ENCODE measurements at places on chromosomes 1 and 21.

DNA sequence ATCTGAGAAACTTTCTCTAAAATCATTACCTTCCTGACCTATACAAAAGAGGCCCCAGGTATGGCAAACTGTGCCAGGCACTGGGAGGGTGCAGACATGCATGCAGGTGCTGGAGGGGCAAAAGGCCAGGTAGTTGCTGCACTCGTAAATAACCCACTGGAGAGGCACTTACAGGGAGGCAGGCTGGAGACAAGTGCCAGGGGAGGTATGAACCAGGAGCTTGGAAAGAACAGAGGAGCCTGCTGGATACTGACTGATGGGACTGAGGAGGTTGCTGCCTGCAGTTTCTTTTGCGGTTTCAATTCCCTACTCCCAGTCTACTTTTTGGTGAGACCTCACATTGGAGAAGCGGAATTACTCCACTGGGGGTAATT is 113.9 kb downstream of the DSCAM start:
- no peak for DNase-seq

DNA sequence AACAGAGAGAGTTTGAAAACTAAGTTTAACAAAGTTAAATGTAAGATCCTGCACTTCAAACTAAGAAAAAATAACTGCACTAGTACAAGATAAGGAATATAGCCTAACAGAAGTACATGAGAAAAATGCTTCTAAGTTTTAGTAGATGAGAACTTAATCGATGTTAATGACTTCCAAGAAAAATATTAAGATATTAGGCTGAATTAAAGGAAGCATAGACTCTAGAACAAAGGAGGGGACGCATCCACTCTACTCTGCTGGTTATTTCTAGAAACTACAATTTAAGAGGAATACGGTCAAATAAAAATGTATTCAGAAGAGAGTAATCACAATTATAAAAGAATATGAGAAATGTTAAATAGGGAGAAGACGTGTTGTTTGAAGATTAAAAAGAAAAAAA is 46.3 kb upstream of the SLC16A1 start:
- DNase-seq: no peak

- DNase-seq: no peak
Observed at GRCh38 chr1:115069659-115070308, 19.5 kb downstream of the TSPAN2 start.

DNA sequence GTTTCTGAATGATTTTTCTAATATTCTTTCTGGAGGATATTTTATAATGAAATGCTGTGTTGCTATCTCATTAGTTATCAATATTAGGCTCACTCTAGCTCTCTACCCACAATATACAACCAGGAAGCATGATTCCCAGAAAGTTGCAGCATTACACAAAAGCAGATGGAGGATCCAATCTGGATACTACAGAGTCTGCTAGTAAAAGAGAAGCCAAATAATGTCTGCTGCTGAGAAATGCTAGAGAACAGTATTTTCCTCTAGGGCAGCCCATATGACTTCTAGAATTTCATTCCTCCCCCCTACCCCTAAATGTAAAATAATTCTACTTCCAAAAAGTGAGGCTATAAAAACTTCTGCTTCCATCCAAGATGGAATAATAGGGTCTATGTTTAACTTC is 239.8 kb downstream of the ZNF648 start:
- no peak for DNase-seq

- no peak for DNase-seq
Observed at GRCh38 chr1:245583081-245583480, 428.3 kb downstream of the KIF26B start.

- DNase-seq: no peak
Observed at GRCh38 chr1:167186771-167187170, 33.9 kb upstream of the POU2F1 start.

DNA sequence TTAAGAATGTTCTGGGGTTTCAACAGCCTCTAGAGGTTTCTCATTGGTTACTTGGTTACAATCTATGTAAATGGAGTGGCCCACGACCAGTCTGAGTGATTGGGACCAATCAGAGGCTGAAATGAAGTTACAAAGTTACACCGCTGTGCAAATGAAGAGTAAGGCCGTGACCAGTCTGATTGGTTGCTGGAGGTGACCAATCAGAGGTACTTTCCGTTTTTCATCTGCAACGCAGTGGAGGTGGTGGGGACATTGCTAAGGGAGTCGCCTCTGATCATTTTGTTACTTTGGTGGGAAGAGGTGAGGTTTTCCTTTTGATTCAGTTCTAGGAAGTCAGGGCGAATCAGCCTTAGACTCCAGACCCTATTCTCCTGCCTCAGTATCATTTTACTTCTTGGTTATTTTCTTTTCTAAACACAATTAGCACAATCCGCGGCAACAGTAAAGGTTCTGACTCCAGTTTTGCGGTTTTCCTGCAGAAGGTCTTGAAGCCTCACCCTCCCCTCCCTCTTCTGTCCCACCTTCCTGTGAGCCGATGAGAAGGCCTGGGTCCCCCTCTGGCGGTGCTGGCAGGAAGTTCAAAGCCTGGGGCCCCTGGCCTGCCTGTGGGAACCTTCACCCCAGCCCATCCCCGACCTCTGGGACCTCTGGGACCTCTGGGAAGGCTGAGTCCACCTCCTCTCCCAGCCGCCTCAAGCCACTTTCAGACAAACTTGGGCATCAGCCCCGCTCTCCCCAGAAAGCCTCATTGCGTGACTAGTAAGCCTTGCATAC is 38.7 kb upstream of the TTC34 start:
- DNase-seq: no peak

GRCh38 chr1:246647513-246647912 is 76.7 kb upstream of the SCCPDH start:
- DNase-seq: no peak

DNA sequence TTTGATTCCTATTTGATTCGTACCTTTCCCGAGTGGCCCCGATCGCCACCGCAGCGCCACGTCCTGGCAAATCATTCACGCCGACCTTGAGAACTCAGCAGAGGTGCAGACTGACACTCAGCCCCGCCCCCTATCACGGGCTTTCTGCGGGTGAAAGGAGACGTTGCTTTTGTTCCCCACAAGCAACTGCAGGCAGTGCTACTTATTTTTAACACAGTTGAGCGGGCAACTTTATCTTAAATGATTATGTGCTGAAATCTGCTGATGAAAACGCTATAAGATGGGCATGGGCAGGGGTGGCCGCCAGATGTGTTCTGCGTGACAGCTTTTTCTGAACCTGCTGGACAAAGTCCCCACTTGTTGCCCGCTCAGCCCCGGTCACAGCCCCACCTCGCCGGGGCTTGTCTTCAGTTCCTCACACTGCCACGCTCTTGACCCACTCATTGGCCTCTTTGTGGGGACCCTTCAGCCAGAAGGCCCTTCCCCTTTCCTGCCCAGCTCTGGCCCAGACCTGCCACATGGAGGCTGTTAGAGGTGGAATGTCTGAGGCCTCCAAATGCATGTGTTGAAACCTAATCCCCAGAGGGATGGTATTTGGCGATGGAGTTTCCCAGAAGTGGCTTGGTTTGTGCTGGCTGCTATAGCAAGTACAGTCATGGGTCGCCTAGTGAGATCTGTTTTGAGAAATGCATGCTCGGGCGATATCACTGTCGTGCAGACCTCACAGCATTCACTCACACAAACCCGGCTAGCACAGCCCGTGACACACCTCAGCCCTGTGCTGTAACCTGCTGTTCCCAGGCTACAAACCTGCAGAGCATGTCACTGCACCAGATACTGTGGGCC is 15.7 kb upstream of the PDXK start:
- DNase-seq: no peak

DNA sequence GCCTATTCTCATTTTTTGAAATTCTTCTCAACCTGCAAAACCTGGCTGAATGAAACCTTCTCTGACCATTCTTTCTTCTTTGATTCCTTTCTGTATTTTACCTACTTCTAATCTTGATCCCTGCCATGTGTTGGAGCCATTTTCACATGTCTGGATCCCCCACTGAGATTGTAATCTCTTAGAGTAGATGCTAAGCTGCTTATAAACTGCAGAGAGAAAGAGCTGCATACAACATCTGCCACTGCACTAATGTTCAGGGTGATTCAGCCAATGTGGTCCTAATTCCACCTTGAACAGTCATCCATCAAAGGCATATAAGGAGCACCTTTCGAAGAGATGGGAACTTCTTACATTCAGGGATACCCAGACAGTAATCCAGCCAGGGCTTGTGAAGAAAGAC is 16.2 kb upstream of the DAB1 start:
- DNase-seq: no peak

DNA sequence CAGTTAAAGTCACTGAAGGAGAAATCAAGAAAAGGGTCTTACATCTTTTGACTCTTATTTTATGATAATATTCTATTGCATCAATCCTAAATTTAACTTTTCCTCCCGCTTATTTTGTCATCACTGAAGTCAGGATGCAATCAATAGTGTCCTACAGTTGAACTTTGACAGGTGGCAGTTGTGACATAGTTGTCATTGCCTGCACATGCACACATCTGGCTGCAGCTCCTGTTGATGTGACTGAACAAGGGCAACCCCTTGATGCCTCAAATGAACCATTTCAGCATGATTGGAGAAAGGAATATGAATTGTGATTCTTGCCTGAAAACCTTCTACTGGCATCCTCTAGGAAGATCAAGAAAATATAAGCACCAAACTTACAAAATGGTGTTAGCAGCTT is 157.7 kb downstream of the NTNG1 start:
- DNase-seq: no peak

DNA sequence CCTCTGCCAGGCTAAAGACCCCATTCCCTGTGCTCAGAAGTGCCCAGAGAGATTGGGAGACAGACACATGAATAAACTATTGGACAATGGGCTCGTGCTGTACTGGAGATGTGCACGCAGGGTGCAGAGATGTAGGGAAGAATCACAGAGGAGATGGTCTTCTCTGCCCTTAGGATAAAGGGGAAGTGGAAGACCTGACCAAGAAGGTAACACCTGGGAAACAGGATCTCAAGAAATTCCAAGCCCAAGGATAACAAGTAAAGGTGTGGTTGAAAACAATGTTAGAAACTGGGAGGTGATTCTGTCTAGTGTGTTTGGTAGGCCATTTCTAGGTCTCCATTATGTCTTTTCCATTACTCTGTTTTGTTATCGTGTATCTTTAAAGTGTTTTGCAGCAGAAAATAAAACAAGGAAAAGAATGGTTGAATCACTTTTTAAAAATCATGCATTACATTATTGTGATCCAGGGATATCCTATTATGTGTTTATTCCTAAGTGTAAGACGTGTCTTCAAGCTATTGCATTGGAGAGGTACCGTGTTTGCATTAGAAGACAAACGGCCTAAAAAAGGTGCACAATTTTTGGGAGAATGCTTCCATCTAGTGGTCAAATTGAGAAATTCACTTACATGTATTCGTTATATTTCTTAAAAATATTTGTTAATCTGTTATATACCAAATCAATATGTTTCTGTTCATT is 40.8 kb upstream of the KCTD3 start:
- no peak for DNase-seq

DNA sequence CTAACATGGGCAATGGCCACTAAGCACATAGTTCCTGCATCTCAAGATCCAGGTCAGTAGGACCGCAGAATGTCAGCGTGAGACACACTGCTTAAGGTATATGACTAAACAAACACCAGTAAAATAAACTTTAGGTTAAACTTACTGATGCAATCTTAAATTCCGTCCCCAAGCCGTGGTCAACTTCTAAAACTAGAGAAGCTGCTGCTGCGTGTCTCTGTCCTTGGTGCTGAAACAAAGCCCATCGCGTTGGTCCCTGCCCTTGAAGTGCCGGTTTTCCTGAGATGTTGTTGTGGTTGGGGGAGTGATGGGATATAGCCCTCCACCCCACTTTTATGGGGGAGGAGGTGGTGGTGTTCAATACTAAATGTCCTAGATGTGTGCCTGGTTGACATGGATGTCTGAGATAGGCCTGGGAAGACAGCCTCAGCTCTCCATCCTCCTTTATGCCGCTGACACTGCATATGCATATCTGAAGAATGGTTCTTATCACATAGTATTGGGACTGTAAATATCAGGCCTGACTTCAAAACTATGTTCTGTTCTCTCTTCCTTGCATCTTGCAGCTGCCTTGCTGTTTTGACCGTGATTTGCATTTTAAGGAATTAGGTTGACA is 72.0 kb upstream of the KCNA3 start:
- peak; percentile 39 for DNase-seq

GRCh38 chr1:89044970-89045721 is 19.9 kb downstream of the GBP1 start:
- DNase-seq: no peak

DNA sequence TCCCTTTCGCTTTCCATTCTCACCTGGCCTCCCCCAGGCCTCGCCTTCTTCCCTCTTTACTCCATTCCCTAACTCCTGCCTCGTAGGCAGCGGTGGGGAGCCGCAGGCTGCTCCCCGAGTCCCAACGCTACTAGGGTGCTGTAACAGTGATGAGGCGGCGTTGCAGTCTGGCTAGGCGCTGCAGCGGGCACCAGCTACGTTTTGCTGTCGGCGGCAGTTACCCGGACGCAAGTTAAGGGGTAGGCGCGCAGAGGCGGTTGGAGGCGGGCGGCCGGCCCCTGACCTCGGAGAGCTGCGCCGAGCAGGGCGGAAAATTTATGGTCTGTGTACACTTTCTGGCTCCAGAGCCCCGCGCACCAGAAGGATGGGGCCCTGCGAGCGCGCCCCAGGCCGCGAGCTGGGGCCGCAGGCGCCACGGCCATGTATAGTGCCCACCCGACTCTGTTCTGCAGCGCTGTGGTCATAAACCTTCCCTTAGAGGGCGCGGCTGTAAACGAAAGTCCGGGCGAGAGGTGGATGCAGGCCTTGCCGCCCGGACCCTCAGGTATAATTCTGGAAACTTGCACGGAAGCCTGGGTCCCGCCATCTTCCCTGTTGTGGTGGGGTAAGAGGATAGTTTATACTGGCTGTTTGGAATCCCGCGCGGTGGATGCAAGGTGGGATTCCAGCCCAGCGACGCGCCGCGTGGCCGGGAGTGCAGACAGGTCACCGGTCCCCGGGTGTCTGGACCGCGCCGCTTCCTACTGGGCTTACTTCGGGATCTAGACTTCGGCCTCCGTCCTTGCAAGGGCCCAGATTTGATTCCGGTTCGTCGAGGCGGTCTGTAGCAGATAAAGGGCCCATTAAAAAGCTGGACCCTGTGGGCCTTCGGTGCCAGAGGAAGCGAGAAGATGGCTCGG is 15.0 kb downstream of the HLX start:
- DNase-seq: no peak

- DNase-seq: no peak
Observed at GRCh38 chr1:53328541-53329499, 950 bp upstream of the LRP8 start.

- no peak for DNase-seq
Observed at GRCh38 chr1:232766904-232767303, 38.3 kb upstream of the MAP10 start.

GRCh38 chr1:115193046-115193828 is 103.9 kb upstream of the TSPAN2 start:
- DNase-seq: no peak

DNA sequence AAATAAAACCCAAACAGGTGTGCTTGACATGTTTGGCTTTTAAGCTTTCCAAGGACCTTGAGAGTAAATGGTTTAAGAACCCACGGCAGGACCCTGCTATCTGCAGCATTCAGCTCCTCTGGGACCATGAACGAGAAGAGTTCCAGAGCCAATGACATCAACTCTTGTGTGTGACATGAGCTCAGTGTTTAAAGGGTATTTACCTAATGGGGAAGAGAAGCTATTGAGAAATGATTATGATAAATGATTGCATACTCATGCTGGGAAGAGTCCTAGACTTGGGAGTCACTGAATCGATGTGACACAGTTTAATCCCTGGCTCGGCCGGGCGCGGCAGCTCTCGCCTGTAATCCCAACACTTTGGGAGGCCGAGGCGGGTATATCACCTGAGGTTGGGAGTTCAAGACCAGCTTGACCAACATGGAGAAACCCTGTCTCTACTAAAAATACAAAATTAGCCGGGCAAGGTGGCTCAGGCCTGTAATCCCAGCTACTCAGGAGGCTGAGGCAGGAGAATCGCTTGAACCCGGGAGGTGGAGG is 55.4 kb downstream of the KANK4 start:
- DNase-seq: no peak

All from iPS DF 6.9 (cell line).